ENCODE measurements at places on chromosomes 1 and 21.

DNA sequence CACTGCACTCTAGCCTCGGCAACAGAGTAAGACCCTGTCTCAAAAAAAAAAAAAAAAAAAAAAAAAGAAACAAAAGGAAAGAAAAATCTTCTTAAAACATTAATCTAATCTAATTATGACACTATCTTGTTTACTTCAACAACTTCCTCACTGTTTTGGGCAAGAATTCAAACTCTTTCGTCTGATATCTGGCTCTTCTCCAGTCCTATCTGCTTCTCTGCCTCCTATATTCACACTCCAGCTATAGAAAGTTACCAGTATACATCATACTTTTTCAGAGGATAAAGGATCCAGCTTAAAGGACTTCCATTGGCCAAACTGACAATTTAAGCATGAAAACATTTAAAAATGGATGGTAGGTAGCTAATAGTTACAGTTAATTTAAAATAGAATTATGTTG lies 47.3 kb downstream of the EIF2B3 start:
- DNase-seq, result no peak

DNA sequence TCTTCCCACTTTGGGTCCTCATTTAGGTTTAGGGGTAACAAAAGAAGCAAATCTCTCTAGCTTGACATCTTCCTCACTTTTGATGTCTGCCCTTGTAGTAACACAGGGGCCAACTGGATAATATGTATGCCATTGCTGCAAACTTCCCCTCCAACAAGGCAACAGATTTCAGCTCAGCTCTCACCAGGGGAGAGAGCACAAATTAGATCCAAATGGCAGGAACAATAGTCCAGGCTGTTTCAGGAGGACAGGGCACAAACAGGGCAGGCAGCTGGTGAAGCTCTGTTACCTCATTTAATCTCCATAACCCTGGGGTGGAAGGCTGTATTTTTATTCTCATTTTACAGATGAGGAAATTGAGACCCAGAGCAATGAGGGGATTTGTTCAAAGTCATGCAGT lies 4.3 kb upstream of the PIK3R3 start:
- DNase-seq, result no peak

- no peak for DNase-seq
Measured at GRCh38 chr1:147568551-147568950, 27.2 kb downstream of the BCL9 start.

GRCh38 chr1:215789981-215790380 lies 222.9 kb downstream of the KCTD3 start:
- DNase-seq, result no peak

- no peak for DNase-seq
Measured at GRCh38 chr1:38392861-38393260, 346.3 kb upstream of the POU3F1 start.

- DNase-seq, result no peak
Measured at GRCh38 chr1:106746448-106747085, 309.9 kb upstream of the PRMT6 start.

GRCh38 chr1:101200513-101200912 lies 36.3 kb upstream of the S1PR1 start:
- DNase-seq, result no peak

GRCh38 chr1:173753830-173754229 lies 39.0 kb downstream of the KLHL20 start:
- DNase-seq, result no peak

- DNase-seq, result no peak
Measured at GRCh38 chr1:156767879-156768604, 707 bp downstream of the PRCC start.

- no peak for DNase-seq
Measured at GRCh38 chr21:33290441-33290840, 24.3 kb downstream of the IL10RB start.

- no peak for DNase-seq
Measured at GRCh38 chr1:33844166-33844565, 19.7 kb upstream of the HMGB4 start.

DNA sequence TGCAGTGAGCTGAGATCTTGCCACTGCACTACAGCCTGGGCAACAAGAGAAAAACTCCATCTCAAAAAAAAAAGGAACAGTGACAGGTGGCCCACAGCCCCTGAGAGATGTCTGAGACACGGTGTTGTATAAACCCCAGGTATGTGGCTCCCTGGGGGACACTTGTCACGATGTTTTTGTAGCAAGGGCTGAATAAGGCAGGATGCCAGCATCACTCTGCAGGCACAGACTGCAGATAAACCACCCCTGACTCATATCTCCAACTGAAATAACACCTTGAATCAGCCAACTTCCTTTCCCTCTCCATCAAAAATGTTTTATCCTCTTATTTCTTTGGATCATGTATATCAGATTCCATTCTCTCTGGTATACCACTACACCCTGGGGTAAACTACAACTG lies 52.5 kb downstream of the NMNAT2 start:
- DNase-seq, result no peak

DNA sequence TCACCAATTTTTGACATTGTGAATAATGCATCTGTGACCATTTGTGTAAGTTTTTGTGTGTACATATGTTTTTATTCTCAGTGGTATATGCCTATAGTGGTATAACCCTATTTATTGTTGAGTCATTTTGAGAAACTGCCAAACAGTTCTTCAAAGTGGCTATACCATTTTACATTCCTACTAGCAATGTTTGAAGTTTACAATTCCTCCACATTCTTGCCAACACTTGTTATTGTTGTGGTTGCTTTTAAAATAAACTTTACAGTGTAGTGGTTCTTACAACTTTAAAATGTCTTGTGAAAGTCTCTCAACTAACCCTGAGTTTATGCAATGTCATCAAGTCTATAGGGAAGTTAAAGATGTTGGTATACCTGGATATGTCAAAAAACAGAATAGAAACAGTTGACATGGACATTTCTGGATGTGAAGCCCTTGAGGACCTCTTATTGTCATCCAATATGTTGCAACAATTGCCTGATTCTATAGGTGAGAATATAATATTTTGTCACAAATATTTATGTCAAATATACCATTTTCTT lies 219.4 kb downstream of the LRRC40 start:
- no peak for DNase-seq

DNA sequence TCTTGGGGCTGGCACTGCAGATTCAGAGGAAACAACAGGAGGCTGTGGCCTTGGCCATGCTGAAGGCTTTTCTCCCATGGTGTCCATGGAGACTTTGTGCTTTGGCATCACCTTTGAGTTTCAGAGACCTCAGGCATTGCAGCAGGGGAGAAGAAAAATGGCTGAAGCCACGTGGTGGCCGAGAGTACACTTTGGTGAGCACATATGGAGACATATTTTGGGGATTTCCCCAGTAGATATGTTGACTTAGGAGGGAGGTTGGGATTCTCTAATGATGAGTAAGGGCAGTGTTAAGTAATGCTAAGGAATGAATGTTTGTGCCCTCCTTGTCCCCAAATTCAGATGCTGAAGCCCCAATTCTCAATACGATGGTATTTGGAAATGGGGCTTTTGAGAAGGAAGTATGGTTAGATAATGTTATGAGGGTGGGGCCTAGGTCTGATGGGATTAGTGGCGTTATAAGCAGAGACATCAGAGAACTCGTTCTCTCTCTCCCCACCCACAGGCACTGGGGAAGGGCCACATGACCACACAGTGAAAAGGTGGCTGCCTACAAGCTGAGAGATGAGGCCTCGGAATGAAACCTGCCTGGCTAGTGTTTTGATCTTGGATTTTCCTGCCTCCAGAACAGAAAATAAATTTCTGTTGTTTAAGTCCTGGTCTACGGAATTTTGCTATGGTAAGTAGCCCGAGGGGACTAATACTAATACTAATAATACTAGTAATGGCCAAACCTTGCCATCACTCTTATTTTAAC lies 98.6 kb downstream of the TBX19 start:
- no peak for DNase-seq

- DNase-seq, result no peak
Measured at GRCh38 chr1:157596384-157596783, 1.5 kb downstream of the FCRL4 start.

DNA sequence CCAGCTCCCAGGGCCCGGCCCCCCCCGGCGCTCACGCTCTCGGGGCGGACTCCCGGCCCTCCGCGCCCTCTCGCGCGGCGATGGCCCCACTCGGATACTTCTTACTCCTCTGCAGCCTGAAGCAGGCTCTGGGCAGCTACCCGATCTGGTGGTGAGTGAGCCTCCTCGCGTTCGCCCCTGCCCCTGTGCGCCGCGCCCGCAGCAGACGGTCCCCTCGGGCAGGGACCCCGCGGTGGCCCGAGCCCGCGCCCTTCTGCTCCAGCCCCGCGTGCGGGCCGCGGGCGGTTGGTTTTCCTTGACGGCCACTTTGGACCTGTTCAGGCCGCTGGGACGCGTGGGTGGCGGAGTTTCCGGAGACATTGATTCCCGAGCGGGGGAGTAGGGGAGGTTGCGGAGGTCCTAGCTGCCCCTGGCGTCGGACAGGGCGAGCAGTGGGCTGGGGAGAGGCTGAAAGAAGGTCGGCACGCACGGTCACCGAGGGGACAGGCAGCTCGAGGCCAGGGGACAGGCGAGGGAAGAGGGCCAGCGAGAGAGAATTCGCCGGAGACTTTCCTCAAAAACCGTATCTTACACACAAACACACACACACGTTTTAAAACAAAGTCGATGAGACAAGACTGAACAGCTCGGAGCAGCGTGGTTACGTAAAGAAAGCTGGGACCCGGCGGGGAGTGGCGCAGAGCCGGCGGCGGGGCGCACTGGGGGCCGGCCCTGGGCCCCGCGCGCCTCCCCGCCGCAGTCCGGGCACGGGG lies 427 bp downstream of the WNT3A start:
- no peak for DNase-seq

DNA sequence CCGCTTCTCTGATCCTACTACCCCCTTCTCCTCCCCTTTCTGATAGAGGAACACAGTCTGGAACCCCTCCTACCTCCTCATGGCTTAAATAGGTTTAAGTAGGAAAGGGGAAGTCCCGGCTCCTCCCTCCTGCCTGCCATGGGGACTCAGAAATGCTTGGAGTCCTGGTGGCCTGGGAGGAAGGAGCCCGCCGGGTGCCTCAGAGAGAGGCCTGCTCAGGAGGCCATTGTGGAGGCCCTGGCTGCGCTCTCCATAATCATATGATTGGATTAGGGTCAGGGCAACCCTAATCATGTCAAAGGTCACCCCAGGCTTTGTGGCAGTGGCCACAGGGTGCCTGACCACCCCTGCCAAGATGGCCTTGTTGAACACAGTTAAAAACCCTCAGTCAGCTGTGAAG lies 29.0 kb downstream of the WNT3A start:
- no peak for DNase-seq

GRCh38 chr21:36217743-36218142 lies 61.1 kb downstream of the DOP1B start:
- no peak for DNase-seq

Data from stimulated activated CD8-positive, alpha-beta memory T cell treated with anti-CD3 and anti-CD28 coated beads, Interleukin-15, amount 100 ng/mL, for 4 hours (primary cell).